Lower leg skin (tissue), 4 donors: ENCODE measurements at places on chromosomes 5 and 9. TPM values are rescaled to one million over a fixed set of nuclear protein-coding genes. Genes with fewer than 3 reads are reported as not detected.

The MEIKIN gene
- total RNA-seq = not detected

The CORO2A gene
- 23.1 TPM for total RNA-seq

- DNase-seq = no peak
Observed at GRCh38 chr9:112401175-112401815, 21.4 kb downstream of the HSDL2 start.

- DNase-seq = no peak
Observed at GRCh38 chr9:132018957-132019405, 60.7 kb downstream of the MED27 start.

DNA sequence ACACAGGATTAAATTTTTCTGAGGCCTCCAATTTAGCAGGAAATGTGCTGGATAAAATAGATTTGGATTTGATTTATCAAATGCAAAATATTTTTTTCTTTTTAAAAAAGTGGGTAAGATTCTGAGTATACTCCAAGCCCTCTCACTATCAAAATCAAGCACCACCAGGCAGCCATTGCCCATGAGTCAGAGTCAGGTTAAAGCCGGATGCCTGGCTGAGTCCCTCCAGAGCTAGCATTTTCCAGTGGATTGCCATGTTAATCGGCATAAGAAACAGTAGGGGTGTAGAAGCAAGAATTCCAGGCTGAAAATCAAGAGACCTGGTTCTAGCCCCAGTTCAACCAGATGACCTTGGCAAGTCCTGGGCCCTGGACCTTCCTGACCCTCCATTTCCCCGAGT is 85.3 kb downstream of the FAM114A2 start:
- DNase-seq = no peak

- no peak for DNase-seq
Observed at GRCh38 chr9:6640268-6641051, 5.1 kb downstream of the GLDC start.
